ENCODE measurements at places on chromosomes 16 and 17.

DNA sequence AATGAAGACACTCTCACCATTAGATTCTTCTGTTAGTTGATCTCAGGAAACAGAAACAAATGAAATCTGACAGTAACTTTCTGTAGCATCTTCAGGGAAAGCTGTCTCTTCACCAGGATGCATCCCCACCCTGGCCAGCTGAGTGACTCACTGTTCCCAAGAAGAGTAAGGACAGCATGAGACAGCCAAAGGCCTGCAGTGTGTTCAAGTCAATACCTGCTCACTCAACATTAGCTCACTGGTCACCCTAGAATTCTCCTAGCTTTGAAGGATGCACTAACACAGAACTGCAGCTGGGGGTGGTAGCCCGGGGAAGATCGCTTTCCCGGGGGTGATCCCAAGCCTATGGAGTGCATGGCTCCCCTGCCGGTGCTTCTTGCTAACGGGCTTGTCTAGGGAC is 28.2 kb upstream of the CLEC18B start:
- DNase-seq, result no peak

- no peak for DNase-seq
Measured at GRCh38 chr17:5019475-5019956, 15.7 kb downstream of the SLC52A1 start.

DNA sequence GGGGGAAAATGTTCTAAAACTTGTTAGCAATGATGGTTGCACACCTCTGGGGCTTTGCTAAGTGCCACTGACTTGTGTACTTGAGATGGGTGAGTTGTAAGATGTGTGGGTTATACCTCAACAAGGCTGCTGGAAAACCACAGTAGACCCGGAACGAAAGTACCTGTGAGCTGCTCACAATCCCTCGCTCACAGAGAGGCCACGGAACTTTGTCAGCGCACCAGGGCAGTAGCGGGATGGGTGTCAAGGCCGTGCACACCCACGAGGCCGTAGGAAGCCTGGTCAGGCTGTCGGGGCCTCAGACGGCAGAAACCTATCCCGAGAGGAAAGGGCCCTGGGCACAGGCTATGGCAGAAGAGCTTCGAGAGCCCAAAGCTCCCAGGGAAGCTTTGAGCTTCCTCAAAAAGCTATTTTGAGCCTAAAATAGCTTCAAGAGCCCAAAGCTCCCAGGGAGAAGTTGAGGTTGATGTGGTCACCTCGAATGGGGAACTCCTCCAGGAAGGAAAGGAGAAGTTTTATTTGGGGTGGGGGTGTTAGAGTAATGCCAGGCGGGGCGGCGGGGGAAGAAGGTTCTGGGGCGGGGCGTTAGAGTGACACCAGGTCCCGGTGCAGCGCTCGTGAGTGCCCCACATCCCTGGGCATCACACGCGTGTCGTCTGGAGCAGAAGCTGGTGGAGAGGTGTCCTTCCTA is 19.0 kb downstream of the CBFA2T3 start:
- DNase-seq, result no peak

DNA sequence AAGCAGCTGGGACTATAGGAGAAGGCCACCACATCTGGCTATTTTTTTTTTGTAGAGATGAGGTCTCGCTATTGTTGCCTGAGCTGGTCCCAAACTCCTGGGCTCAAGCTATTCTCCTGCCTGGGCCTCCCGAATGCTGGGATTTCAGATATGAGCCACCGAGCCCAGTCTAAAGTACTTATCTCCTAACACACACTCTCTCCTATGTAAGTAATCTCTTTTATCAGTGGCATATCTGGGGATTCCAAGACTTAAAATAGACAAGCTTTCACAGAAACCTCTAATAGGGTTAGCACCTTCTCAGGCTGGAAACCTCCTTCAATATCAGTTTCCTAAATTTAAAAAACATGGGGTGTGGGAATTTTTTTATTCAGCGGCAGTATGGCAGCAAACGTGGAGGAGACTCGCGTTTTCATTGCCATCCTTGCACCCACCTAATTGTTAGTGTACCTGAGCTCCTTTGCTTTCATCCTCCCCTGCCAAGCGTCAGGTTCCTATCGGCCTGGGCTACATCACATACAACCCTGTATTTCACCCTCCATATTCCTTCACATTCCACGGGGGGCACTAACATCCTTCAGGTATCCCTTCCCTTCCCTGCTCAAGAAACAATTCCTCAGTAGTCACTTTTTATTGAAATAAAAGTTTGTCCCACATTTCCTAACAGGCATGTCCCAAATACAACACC is 1.1 kb downstream of the EZH1 start:
- no peak for DNase-seq

GRCh38 chr16:1865902-1866690 is 5.9 kb downstream of the MEIOB start:
- no peak for DNase-seq

DNA sequence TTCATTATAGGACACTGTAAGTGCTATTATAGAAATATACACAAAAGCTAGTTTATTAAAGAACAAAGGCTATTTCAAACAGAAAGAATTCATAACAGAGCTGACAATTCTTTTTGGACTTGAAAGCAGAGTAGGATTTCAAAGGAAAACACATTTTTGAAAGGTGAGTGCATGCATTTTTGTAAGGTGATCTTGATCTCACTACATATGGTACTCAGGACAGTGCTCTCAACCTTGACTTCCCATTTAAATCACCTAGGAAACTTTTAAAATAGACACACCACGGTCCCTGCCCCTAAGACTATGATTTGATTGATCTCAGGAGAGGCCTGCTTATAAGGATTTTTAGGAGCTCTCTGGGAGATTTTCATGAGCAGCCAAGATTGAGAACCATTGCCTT is 1362.0 kb downstream of the CDH8 start:
- no peak for DNase-seq

DNA sequence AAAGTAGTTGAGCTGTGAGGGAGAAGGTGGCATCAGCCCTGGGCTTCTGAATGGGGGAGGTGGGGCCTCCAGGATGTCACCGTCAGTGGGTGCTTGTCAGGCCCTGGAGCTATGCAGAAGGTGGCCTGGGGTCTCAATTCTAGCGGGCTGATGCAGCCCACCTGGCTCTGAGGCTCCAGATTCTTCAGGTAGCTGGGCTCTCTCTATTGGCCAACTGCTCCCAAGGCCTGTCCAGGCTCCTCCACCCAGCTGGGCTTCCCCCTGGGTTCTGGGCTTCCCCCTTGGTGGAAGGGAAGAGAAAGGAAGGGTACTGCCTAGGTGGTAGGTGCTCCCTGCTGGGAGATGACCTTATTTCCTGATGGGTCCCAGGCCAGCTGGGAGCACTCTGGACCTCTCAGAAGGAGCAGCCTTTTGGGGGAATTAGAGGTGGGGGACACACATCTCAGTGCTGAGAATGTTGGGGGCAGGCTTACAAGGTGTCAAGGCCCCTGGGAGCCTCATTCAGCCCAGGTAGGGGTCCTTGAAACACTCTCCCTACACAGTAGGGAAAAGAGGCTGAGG is 1728.3 kb downstream of the TP53TG3F start:
- no peak for DNase-seq

DNA sequence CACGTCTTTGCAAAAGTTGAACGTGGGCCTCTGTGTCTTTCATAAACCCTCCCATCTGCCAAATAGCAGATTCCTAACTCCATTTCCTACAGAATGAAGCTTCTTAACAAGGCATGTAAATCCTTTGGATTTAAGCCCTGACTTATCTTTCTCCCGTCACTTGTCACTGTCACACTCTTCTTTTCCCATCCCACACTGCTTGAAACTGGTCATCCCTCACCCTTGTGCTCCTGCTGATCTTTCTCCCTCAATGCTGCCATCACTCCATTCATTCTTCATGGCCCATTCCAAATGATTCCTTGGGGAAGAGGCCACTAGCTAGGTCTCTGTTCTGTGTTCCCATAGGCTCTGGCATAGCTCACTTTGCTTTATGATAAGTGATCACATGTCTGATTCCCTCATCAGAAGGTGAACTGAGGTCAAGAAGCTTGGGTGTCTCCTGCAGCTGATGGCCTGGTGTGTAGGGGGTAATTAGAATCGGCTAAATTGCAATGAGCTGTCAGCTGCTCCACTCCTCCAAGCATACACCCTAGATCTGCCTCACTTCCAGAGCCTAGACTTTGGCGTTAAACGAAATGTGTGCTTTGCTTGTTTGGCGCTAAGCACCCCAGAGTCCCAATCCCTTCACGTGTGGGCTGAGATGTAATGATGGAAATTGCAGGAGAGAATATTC is 61.7 kb downstream of the PECAM1 start:
- DNase-seq, result no peak
